ENCODE measurements at places on chromosomes 4 and X.

DNA sequence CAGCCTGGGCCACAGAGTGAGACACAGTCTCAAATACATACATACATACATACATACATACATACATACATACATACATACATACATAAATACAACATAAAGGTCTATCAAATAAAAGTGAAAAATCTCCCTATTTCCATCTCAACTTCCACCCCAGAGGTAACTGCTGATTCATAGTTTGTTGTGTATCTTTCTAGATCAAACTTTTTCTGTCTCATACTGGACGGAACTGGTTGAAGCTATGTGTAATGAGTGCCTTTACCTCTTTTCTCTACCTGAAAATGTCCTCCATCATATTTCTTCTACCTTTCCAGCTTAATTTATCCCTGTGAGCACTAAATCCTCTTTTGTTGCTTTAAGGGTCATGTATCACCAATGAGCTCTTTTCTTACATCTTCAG is 102.5 kb downstream of the HDAC8 start:
- no peak for DNase-seq

- no peak for DNase-seq
Measured at GRCh38 chr4:22814906-22815305, 122.2 kb downstream of the GBA3 start.

- no peak for DNase-seq
Measured at GRCh38 chr4:32394255-32394654, 1674.1 kb downstream of the PCDH7 start.

DNA sequence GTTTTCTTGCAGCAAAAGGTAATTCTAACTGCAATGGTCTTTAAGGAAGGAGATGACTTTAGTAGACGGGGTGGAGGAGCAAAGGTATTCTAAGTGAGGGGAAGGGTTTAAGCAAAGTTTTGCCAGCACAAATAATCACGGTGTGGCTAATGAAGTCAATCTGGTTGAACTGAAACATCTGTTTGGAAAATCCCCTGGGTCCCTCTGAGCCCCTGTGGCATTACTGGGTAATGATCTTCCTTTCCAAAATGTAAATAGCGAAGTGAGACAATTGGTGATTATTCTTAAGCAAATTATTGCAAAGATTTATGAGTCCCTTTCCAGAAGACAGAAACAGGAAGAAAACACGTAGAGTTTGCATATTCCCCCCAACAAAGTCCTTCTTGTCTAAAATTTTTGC is 47.2 kb downstream of the FGFBP1 start:
- DNase-seq: peak; percentile 30

DNA sequence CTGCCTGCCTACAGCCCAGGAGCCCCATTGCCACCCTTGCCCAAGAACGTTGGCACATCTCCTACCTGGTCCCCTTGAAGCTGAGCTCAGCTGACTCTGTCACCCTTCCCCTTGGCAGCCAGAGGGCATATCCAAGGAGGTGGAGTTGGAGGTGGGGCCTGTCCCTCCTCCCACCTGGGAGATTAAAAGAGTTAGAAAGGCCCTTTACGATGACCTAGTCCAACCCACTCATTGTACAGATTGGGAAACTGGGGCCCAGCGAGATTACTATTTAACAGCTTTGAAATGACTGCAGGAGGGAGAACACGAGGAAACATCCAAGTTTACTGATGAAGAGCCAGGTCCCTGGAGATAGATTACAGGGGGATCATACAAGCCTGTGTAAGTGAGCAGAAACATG is at the start of gene P2RY4:
P2RY4 (minus strand) TSS at position 101 of the 400 bp plus-strand sequence. CDS start 580 bp downstream, outside the sequence.
- no peak for DNase-seq

- DNase-seq: no peak
Measured at GRCh38 chr4:139596034-139596683, 40.1 kb upstream of the SETD7 start.
